ENCODE measurements at places on chromosomes 13 and 19. TPM values are rescaled to one million over a fixed set of nuclear protein-coding genes. Genes with fewer than 3 reads are reported as not detected.

Gene LYL1
- total RNA-seq, result 7.0 TPM

DNA sequence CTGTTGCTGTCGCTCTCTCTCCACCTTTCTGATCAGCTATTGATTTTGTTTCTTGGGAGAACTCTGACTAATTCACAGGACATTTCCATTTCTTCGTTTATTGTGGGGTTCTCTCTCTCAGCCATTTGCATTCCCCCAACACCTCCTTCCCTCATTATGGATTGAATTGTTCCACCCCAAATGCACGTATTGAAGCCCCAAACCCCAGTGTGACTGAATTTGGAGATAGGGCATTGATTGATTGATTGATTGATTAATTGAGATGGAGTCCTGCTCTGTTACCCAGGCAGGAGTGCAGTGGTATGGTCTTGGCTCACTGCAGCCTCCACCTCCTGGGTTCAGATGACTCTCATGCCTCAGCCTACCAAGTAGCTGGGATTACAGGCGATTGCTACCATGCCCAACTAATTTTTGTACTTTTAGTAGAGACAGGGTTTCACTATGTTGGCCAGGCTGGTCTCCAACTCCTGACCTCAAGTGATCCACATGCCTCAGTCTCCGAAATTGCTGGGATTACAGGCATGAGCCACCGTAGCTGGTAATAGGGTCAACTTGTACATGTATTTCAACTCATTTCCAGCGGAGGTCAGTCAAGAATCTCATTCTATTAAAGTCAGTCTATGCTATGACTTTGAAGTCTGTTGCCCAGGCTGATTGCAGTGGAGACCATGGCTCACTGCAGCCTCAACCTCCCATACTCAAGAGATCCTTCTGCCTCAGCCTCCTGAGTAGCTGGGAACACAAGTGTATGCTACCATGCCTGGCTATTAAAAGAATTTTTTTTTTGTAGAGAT, 13.6 kb downstream of the NFILZ start:
- no peaks in the 10 kb centered on the region for H3K36me3 ChIP-seq
- no peak overlapping the region for H3K4me3 ChIP-seq
- no peaks in the 10 kb centered on the region for H3K4me1 ChIP-seq
- H3K27me3 ChIP-seq, result no peaks in the 10 kb centered on the region

DNA sequence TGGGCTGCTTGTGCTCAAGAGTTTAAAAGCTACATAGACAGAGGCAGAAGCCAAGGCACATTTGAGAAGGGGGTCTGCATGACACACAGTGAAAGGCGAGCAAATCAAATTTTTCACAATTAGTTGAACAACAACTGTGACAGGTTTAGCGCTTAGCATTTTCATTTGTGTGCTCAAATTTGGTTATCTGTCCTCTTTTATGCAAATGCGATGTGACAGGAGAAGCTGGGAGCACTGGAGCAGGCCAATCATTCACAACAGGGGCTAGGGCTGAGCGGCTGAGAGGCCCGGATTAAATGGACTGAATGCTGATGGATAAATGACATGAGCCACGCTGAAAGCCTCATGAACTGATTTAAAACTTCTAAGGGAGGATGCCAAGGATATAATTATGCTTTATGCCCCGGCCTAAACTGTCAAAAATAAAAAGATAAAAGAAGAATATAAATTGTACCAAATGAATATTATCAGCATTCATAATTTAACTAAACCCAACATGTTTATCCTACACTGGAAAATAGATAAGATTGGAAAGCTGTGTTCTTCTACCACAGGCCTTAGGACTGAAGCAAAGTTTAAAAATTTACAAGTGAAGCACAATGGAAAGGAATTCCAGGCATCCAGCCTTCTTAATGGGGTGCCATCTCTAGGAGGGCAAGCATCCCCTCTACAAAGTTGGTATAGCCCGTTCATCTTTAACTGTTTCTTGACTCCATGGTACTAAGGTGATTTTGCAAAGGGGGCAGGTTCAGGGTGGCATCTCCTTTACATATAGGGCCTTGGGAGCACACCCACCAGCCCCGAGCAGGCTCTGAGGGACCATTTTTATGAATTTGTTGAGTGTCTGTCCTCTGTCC, 117.9 kb downstream of the RBM26 start:
- H3K27ac ChIP-seq, result no peak overlapping the region
- no peaks in the 10 kb centered on the region for H3K36me3 ChIP-seq
- no peaks in the 10 kb centered on the region for H3K4me1 ChIP-seq
- H3K4me3 ChIP-seq, result no peak overlapping the region
- no peaks in the 10 kb centered on the region for H3K27me3 ChIP-seq
- no peak for DNase-seq

DNA sequence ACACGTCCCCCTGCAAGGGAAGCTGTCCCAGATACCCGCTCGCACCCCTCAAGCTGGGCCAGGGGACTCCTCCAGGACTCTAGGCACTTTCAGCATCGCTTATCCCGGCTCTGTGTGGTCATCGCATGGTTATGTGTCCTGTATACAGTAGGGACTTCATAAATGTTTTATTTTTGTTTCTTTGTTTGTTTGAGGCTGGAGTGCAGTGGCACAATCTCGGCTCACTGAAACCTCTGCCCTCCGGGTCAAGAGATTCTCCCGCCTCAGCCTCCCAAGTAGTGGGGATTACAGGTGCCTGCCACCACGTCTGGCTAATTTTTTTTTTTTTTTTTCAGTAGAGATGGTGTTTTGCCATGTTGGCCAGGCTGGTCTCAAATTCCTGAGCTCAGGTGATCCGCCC, 7.5 kb downstream of the ANGPTL8 start:
- no peak overlapping the region for H3K4me3 ChIP-seq
- DNase-seq, result no peak
- no peaks in the 10 kb centered on the region for H3K36me3 ChIP-seq
- no peaks in the 10 kb centered on the region for H3K4me1 ChIP-seq
- no peaks in the 10 kb centered on the region for H3K27me3 ChIP-seq
- H3K27ac ChIP-seq, result no peak overlapping the region
